Amygdala (tissue), 56 donors: ENCODE measurements at places on chromosomes 2 and 18.

GRCh38 chr18:60826346-60826745 is 453.8 kb upstream of the MC4R start:
- DNase-seq: no peak

GRCh38 chr18:50405582-50406271 is 30.9 kb downstream of the SKA1 start:
- DNase-seq: no peak

DNA sequence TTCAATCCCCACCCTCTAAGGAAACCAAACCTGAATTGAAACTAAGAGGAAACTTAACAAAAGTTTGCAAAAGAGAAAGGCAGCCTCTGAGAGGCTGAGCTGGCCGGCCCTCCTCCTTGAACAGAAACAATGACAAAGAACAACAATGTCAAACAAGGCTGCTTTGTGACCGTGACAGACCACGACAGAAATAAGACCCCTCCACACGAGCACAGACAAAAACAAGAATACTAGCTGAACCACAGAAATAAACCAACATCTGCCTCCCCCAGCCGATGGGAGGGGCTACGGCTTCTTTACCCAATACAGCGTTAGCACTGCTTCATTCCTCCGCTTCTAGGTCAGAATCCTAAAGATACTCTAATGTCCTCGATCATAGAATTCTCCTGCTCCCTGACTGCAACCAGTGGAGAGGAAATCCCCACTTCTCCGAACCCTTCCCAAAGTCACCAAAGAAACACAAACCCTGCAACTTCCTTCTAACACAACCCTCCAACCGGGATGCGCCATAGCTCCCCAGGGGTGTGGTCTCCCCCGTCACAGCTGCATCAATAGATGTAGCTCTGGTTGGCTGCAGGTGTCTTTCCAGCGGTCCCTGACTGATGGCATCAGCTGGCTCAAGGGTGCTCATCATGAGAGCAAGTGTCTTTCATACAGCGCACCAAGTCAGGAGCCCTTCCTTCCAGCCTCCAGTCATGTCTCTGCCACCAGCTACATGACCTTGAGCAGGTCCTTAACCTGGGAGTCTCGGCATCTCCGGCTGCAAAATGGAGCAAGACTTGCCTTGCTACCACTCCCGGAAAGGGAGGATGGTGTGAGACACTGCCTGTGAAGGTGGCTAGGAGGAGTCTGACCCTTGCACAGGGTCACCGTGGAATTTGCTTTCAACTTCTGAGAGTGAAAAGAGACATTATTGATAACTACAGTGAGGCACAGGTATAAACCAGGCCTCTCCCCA is 198.6 kb downstream of the HAUS1 start:
- no peak for DNase-seq

- DNase-seq: no peak
Measured at GRCh38 chr2:241750076-241750840, 15.8 kb downstream of the D2HGDH start.

- no peak for DNase-seq
Measured at GRCh38 chr2:115650827-115651226, 1208.4 kb downstream of the DPP10 start.

DNA sequence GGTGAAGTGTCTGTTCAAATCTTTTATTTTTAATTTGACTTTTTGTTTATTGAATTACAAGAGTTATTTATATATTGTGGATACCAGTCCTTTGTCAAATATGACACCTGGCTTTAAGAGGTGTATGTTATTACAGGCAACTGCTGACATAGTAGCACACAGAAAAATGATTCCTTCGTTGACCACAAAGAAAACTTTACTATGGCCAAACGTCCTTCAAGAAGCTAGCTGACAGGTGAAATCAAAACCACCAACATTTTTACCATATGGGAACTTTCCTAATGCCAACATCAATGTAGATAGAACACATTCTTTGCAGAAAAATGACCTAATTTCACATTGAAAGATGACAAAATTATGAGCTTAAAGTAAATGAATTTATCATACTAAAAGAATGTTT is 6.4 kb upstream of the SRBD1 start:
- no peak for DNase-seq

- DNase-seq: no peak
Measured at GRCh38 chr2:23828256-23828980, 98.5 kb downstream of the ATAD2B start.

- no peak for DNase-seq
Measured at GRCh38 chr2:232603283-232603682, 30.1 kb upstream of the EFHD1 start.

DNA sequence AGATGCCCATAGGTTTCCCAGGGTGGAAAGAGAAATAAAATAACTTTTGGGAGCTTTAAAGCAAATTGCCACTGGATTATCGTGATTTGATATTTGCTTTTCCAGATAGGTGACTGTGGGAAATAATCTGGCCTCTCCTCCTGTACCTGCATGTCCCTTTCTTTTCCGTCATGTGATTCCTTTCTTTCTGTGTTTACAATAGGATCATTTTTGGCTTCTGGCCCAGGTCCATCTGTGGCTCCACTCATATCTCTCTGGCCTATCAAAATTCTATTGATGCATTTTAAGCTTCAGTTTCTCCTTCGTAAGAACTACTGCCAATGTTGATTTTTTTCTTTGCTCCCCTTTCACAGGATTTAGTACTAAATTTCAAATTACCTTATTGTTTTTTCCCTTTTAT is 153.6 kb downstream of the CCDC85A start:
- DNase-seq: no peak

DNA sequence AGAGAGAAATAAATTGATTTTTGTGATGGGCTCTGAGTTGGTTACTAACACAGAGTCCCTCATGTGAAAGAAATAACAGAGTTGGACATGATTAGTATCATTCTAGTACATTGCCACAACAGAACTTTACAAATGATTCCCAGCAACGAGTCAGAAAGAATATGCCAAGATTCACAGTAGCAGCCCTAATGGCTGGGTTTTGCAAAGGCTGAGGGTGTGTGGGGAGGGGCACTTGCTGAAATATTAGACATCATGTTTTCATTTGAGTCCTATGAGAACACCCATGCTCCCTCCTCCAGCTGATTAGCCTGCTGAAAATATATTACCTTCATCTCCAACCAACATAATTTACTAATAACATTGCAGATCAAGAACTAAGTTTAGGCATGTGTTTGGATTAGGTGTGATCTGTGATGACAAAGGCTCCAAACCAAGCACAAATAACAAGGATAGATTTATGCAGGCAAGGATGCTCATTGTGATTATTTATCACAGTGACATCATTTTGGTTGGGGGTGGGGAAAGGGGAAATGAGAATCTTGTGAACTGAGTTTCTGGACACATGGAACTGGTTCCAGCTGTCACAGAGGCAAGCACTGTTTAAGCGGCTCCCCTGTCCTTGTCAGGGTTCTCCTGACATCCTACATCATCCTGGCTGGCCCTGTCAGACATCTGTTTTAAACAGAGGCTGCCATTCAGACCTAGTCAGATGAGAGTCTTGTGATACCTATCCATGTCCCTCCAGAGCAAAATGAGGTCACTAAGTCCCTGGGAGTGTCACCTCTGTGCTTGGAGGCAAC is 205.8 kb upstream of the NCKAP5 start:
- DNase-seq: peak; percentile 78

GRCh38 chr2:169694113-169694893 is at the start of the genes CFAP210 and PHOSPHO2:
Gene CFAP210, minus strand, starts transcription at chr2:169694405. Its CDS starts 78 bp downstream, at chr2:169694327.
Gene PHOSPHO2, plus strand, starts transcription at chr2:169694469. Its CDS starts 6,503 bp downstream, at chr2:169700972.
- DNase-seq: peak; percentile 95

DNA sequence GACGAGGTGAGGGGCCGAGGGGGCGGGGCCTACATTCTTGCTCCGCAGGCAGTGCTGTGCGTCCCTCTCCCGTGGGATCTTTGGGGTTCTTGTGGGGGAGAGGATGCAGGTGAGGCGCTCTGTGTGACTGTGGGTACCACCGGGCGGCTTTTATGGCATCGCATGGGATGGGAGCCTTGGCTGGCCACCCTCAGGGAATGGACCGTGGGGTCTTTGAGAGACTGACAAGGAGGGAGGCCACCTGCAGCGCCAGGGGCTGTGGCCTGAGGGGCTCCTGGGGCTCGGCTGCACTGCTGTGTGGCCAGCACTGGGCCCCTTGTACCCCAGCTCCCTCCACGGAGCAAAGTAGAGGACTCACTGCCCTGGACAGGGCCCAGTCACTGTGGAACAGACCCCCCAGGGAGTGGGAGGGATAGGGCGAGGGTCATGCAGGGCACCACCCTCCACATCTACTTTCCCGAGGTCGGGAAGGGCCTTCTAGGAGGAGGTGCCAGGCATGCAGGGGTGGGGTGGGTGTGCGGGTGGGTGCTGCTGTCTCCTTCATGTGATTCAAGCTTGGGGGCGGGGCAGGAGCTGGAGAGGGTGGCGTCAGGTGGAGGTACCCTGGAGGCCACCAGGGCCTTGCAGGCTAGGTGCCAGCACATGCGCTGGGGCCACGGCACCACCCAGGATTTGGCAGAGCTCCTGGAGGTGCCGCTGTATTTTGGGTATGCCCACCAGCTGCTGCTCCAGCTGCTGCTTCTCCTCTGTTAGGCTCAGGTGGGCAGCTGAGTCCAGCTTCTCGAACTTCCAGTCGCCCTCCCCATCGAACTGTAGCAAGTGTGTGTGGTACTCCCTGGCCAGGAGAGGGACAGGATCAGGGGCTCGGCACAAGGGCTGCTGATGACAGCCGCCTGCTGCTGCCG is 1072.4 kb downstream of the RPIA start:
- no peak for DNase-seq

GRCh38 chr2:241168366-241168765 is 18.1 kb downstream of the PPP1R7 start:
- DNase-seq: no peak

GRCh38 chr2:47309952-47310800 is 92.8 kb upstream of the MSH2 start:
- peak; percentile 78 for DNase-seq

DNA sequence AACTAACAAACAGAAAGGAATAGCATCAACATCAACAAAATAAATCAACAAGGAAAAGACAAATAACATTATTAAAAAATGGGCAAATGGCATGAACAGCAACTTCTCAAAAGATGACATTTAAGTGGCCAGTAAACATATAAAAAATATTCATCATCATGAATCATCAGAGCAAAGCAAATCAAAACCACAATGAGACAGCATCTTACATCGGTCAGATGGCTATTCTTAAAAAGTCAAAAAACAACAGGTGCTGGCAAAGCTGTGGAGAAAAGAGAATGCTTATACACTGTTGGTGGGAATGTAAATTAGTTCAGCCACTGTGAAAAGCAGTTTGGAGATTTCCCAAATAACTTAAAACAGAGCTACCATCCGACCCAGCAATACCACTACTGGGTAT is 327.1 kb downstream of the CMPK2 start:
- no peak for DNase-seq

- DNase-seq: no peak
Measured at GRCh38 chr2:121388371-121388770, 103.4 kb upstream of the TFCP2L1 start.

DNA sequence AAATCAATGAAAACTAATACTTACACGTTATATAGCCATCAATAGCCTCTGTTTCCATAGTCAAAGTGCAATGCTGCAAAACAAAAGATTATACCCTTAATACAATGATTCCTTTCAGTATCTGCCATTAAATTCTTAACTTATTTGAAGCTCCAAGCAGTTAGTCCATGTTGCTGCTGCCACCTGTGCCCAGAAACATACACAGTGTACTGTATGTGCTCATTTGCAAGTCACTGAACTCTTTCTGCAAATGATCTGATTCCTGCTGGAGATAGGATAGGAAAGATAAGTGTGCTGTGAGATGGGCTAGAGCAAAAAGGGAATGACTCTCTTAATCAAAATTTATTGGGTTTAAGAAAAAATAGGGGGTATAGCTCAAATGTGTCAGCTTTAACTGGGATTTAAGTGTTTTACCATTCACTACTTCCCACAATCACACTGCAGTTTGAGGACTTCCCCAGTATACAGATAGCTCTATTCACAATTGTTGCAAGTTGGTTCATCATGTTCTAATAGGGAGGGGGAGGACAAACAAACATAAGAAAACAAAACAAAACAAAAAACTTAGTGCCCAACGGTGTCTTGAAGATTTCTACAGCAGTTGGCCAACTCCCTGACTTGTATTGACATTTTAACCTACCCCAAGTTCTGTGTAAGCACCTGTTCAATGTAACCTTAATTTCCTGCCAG is 2.7 kb downstream of the IKZF2 start:
- DNase-seq: no peak

DNA sequence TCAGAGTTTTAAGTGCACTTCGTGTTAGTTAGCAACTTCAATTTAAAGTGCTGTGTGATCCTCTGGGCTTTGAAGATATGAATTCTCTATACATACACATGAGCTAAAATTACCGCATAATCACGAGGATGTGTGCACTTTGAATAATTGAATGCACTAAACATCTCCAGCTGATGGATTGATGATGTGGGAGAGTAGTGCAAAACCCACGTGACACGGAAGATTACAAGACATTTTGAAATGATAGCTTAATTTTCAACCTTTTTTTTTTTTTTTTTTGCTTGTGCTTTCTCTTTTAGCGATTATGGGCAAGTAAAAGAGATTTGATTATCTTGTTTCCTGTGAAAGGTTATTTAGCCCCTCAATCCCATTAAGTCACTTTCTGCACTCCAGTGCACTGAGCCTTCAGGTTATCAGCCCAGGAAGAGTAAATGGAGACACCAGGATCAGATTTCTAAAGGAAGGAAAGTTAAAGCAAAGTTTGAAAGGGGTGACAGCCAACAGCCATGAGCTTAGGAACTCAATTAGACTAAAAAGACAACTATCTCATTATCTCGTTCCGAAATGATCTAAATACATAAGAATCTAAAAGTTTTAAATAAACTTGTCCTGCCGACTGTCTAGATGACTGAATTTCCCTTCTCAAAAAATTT is 81.6 kb downstream of the CDK15 start:
- DNase-seq: no peak

DNA sequence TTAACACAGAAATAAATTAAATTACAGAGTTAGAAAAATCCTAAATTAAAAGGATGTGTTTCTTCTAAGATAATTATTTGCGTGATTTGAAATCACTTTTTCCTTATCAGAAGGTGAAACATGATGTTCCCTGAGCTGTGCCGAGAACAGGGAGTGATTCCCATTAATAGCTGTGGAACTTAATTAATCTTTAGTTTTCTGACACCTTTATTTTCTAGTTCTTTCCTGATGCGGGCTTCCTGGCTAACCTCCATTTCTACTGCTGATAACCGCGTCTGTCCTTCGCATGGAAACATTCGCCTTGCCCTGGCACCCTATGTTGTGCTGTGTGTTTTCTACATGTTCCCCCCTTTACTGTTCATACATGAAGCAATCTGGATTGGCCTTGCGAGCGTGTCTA is 172.9 kb downstream of the FAM210A start:
- no peak for DNase-seq

DNA sequence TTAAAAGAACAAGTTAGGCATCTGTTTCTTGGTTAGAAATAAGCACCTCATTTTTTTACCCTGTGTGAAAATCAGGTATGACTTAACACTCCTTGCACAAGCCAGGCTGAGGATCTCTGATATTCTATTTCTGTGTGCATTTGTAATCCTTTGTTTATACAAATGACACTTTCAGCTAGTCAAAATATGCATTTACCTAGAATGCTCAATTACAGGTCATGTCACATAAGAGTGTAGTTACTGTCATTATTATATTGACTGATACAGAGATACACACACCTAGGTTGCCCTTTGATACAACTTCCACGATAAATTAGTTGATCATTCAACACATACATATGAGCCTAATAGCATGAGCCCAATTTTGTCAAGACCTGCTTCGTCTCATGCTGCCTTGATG is 144.3 kb downstream of the CHST9 start:
- no peak for DNase-seq
